ENCODE measurements at places on chromosomes 3 and 15. TPM values are rescaled to one million over a fixed set of nuclear protein-coding genes. Genes with fewer than 3 reads are reported as not detected.

DNA sequence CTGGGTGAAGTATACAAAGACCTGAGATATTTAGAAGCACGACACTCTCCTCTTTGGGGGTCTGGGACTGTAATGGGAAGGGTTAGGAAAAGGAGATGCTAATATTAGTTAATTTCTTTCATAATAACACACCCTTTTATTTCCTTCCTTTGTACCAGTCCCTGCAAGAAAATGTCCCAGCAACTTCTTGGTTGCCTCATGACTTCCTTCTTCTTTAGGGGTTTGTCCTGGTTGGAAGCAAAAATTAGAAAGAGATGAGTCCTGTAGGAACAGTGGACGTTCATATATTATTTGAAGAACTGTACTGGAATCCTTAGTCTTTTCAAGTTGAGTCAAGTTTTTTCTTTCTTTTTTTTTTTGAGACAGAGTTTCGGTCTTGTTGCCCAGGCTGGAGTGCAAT is 227.8 kb upstream of the TBL1XR1 start:
- DNase-seq: no peak

- no peak for DNase-seq
Observed at GRCh38 chr3:37237252-37237651, 62.9 kb upstream of the LRRFIP2 start.

DNA sequence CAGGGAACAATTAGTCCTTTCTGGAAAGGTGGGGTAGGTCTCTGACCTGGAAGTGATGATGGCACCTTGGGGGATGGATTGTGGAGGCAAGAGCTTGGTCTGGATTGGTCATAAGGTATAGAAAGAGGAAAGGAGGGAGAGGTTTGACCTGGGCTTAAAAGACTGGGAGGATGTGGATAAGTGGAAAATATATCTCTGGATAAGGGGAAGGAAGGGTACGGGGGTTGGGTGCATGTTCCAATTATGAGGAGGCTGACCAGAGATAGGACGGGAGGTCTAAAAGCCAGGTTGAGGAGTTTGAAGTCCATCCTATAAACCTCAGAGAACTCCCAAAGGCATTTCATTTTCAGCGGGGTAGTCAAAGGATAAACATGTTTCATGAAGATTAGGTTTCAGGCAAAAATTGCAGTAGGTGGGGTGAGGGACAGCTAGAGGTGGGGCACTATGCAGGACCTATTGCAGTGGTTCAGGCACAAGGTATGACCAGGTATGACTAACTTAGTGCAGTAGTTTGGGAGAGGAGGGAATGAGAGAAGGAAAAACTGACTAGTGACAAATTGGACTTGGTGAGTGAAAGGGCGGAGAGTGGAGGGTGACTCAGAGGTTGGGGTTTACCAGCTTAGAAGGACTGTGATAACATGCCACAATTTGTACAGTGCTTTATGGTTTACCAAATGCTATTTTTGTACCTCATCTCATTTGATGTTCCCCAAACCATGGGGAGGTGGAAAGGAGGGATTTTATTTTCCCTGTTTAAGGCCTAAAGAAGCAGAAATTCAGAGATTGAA is 10.7 kb downstream of the PDE8A start:
- no peak for DNase-seq

DNA sequence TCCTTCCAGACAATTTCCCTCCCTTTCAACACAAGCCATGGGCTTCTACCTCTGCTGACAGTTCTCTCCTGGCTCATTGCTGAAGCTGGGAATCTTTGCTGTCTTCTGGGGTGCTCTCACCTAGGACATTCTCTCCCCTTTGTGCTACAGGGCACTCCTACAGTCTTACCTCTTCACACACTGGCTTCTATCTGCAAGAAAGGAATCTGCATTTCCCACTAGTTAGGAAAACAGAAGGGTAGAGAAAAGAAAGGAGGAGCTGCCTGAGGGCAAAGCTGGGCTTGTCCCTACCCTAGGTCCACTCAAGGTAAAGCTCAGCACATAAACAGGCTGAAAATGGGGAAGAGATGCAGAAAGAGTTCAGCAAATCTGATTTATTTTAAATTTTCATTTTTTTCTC is 5.6 kb upstream of the ARGFX start:
- DNase-seq: no peak

GRCh38 chr3:17927036-17927435 is 184.6 kb upstream of the TBC1D5 start:
- DNase-seq: no peak

GRCh38 chr3:193665370-193665989 is 72.5 kb downstream of the OPA1 start:
- no peak for DNase-seq

- DNase-seq: no peak
Observed at GRCh38 chr15:78234515-78235040, at the start of gene ACSBG1. Gene ACSBG1, minus strand, starts transcription at chr15:78234565. Its CDS starts 64 bp downstream, at chr15:78234501.

DNA sequence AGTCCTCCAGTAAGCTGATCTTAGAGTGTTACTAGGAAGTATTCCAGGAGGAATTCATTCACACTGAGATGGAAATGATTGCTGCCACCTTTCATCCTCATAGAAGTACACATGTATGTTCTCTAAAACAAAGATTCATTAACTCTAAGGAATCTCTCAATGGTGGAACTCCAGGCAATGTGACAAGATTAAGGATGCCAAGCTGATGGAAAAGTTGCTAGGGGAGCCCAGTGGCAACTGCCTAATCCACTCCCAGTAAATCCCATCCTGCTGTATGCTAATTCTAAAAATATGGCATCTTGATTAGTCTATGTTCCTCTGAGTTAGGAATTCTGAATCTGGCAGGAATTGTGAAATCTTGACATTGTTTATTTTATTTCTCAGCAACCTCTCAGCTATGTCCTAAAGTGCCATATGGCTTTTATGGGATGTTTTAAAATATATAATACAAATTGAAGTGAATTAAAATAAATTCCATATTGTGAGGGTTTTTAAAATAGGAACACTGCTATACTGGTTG is 210.0 kb upstream of the TRIM42 start:
- DNase-seq: no peak

GRCh38 chr3:170644711-170645110 is 58.8 kb upstream of the SLC7A14 start:
- no peak for DNase-seq

DNA sequence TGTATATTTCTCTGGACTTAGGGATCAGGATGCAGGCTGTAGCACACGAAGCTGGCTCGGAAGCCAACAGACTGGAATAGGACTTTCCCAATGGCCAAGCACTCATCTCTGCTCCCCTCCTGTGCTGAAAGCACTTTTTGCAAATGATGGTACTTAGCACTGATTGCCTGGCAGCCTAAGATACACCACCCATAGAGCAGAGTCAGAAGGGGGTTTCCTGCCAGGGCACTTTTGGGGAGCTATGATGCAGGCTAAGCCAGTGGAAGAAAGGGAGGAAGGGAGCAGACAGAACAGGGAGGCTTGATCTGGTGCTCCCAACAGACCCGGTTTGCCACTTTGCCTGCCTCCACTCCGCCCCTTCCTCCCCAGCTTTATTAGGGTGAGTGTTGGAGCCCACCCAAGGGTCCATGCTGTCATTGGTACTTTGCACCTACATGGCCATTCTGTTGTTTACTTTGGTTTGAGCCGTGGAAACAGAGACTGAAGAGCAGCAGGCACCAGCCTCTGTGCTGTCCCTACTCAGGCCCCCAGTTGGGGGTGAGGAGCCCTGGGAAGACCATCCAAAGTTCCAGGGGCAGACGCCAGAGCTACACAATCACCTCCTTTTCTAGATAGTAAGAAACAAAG is 15.9 kb downstream of the BSN start:
- DNase-seq: peak; percentile 53

GRCh38 chr3:190854062-190854461 is 8.4 kb downstream of the GMNC start:
- DNase-seq: no peak

DNA sequence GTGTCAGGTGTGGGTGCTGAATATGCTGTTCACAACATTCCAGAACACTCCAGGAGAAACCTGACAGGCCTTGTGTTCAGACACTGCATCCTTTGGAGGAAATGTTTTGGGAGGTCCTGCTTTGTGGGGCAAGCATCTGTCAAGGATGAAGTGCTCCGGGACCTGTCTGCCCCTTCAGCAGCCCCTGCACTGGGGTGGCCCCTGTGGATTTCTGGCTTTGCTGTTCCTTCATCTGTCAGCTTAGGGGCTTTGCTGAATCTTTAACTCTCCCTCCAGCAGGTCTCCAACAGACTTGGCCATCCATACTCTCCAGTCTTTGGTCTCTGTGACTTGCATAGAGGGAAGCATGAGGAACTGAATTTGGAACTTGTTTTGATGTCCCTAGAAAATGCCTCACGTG is 3.1 kb downstream of the PRR23E start:
- DNase-seq: peak; percentile 24

DNA sequence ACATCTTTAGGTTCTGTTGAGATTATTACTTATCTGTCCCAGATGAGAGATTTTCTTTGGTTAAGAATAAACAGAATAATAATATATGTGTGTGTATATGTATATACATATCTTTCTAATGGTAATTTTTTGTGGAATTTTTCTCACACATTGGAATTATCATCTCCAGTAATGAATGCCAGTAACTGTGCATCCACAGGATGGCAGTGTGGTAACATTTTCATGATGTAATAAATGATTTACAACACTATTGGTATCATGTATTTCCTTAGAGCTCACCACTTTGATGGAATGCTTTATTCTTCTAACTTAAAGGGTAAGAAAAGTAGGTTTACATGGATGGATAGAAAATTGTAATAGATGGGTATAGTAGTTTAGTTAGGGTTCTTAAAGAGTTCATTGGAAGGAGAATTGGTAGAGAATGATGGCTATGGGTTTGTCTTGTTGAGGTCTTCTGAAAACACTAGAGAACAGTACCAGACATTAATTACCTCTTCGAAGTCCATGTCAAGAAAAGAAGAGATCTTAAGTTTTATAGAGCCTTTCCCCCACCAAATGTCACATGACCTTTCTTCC is 78.1 kb downstream of the STT3B start:
- no peak for DNase-seq

DNA sequence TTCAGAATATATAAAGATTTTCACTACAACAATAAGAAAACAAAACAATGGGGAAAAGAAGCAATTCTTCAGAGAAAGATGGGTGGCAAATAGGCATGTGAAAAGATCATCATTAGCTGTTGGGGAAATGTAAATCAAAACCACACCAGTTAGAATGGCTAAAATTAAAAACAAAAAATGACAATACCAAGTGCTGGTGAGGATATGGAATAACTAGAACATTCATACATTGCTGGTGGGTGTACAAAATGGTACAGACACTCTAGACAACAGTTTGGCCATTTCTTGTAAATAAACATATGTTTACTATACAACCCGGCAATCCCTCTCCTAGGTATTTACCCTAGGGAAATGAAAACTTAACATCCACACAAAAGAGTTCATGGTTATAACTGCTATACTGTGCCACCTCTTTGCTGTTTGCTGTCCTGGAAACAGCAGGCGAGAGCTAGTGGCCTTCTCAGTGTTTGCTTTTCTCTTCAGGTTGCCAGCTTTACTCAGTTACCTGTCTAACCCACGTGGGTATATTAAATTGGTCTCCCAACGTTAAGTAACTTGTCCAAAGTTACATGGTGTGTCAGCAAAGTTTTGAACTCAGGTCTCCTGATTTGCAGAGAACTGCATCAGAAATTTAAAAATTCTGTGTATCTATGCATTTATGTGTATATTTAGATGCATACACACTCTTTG is 4.6 kb upstream of the NIT2 start:
- no peak for DNase-seq

DNA sequence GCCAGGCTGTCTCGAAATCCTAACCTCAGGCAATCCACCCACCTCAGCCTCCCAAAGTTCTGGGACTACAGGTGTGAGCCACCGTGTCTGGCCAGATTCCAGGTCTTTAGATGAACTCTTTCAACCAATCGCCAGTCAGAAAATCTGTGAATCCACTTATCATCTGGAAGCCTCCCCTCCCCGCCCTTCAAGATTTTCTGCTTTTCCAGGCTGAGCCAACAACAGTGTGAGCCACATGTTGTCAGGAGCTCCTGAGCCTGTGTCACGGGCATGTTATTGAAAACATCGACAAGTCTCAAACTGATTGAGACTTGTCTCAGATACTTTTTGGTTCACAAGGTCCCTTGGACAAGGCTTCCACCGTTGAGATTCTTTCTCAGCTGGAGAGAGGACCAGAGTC is 52.0 kb upstream of the TRPM1 start:
- DNase-seq: no peak

DNA sequence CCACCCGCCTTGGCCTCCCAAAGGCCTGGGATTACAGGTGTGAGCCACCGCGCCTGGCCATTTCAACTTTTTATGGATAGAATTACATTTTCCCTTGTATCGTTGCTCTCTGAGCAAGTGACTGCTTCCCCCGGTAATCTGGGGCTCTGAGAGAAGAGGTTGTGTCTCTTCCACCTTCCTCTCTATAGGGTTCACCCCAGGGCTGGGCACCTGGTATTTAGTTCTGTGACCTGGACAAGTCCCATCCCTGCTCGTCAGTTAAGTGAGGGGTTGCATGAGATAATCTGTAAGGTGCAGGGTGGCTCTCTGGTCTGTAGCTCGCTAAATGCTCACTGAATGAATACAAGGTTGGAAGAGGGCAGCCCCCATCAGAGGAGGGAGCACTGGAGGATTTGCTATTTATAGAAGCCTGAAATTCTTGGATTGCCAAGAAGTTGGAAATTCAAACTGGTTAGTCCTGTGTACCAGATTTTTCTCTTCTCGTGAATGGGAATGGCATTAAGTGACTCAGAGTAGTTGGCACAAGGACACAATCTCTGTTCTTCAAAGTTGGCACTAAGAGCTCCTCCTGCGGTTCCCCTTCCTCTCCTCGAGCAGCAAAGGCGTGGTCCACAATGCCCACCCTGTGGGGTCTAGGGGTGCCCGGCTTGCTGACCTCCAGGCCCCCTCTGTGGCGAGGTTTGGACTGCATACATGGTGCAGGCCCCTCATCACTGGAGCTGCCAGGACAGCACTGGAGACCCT is 68.1 kb upstream of the DLG1 start:
- no peak for DNase-seq

DNA sequence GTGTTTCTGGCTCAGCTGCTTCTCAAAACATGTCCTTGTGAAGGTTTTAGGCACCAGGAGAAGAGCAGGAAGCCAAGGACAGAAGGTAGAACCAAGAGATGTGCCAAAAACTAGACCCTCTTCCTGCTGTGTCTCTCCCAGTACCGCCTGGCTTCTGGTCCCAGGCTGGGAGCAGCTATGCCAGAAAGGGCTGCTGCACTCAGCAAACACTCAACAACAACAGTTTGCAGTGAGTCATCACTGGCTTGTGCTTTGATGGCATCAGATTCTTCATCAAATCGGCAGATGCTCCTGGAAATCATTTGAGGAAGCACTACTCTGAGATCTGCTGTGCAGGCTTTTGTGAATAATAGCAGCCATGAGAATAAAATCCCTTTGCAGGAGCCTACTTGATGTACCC is 63.2 kb downstream of the DGKG start:
- no peak for DNase-seq

Gene CHRNB4
- total RNA-seq: 0.38 TPM

Gene IL17RB
- total RNA-seq: 6.2 TPM

Gene TMEM212
- not detected for total RNA-seq

Gene COX5A
- 242 TPM for total RNA-seq

Gene DAPK2
- 1.9 TPM for total RNA-seq

Gene COPG1
- 190 TPM for total RNA-seq

Gene SHF
- 32.5 TPM for total RNA-seq

Gene PSTPIP1
- total RNA-seq: 1.4 TPM

Gene AP3B2
- 21.5 TPM for total RNA-seq

Gene LRRK1
- 2.7 TPM for total RNA-seq

Gene SNTN
- not detected for total RNA-seq

Gene ZNF197
- 20.5 TPM for total RNA-seq

Gene PCOLCE2
- total RNA-seq: 17.0 TPM

Gene TTC21A
- 5.7 TPM for total RNA-seq

Gene PPIP5K1
- total RNA-seq: 14.9 TPM

Gene CFAP20DC
- 9.5 TPM for total RNA-seq

Gene HACL1
- 41.8 TPM for total RNA-seq

Gene PLS1
- total RNA-seq: 25.3 TPM

Gene GABRB3
- total RNA-seq: 122 TPM

Gene ASB14
- not detected for total RNA-seq
